ENCODE measurements at places on chromosomes 2 and 18.

DNA sequence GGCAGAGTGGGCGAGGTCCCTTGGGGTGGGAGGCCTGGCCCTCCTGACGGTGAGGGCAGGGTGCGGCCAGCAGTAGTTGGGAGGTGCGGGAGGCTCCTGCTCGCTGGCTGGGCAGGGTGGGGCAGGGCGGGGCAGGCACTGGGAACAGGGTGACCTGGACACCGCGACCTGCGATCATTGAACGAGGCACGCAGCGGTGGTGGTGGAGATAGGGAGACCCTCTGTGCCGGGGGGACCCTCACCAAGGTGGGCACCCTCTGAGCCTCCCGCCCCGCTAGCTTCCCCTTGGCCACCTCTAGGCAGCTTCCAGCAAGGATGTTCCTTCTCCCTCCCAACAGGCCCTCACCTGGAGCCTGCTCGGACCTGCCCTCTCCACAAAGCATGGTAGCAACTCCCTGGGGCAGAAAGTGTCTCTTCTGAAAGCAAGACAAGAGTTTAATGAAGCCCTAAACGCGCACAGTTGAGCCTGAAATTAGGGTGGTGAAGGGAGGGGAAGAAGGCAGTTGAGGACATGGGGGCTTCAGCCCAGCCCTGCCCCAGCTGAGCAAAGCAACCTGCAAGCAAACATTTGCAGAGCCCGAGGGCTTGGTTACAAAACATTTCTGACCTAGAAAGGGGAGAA, 15.4 kb upstream of the FOSL2 start:
- DNase-seq = no peak

DNA sequence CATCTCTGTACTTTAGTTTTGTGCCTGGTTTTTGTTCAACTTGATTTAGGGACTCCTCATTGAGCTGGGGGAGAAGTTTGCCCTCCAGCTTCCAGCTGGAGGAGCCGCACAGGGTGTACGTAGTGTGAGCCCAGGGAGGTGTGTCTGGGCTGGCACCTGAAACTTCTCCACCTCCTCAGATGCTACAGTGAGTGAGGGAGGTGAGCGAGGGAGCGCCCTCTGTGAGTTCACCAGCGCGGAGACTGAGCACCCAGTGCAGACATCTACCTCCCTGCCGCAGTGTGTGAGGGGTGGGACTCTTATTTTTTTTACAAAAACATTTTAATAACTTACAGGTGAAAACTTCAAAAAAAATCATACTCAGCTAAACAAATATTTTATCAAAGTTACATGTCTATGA, 204.2 kb upstream of the HS6ST1 start:
- no peak for DNase-seq

DNA sequence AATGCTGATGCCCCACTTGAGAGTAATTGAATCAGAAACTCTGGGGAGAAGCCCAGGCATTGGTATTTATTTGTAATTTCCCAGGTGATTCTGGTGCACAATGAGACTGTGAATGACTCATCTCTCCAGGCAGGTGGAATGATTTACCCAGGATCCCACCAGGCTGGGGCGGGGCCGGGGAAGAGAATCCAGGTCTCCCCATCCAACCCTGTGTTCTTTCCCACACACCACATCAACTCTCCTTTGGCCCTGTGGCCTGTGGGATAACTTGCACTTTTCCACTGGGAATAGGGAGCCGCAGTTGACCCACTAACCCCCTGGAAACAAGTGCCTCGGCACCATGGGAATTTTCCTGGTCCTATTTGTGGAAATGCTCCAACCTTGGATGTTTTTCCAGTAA, 409.8 kb downstream of the ZNF521 start:
- no peak for DNase-seq

- no peak for DNase-seq
Measured at GRCh38 chr2:128413718-128414341, 95.2 kb upstream of the HS6ST1 start.

DNA sequence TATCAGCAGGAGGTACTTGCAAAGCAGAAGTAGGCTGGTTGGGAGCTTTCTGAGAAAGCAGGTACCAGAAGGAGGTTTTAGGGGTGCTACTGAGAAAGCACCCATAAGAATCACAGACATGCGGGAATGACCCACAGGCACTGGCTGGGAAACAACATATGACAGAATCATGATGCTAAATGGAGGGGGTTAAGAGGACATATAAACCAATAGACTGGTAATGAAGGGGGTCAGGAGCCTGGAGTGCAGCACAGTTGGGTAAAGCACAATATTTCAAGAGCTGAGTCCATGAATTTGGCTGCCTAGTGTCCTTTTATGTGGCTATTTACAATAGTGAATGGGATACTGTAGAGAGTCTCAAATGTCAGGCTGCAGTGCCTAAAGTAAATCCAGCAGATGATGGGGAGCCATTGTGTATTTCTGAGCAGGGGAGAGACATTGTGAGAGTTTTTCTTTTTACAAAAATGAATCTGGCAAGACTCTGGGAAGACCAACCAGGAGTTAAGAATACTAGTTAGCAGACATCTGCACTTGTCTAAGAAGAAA, 27.6 kb upstream of the GMCL1 start:
- no peak for DNase-seq

GRCh38 chr18:2846636-2847316, at the start of gene EMILIN2:
Gene EMILIN2 (plus strand): TSS chr18:2847006. CDS start chr18:2847189, 183 bp downstream.
- no peak for DNase-seq
